Left kidney (tissue), 8 donors: ENCODE measurements at places on chromosomes 6 and 20. TPM values are rescaled to one million over a fixed set of nuclear protein-coding genes. Genes with fewer than 3 reads are reported as not detected.

The HSPA12B gene
- polyA plus RNA-seq, result 11.5 TPM

DNA sequence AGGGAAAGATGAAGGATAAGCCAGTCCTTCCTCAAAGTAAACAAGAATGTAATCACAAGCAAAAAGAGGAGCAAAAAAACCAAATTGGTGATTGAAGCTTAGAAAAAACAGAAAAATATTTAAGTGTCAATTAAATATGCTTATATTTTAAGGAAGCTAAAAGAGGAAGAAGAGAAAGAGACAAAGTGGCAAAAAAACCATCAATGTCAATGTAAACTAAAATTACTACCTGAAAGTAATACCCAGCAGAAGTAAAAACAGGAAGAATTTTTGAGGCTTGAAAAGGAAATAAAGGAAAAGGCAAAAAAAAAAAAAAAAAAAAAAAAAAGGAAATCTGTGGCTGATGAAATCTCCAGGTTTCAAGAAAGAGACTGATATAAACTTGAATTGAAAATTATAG, 36.2 kb upstream of the OGFRL1 start:
- no peak for DNase-seq

The B4GALT5 gene
- 51.5 TPM for polyA plus RNA-seq

- no peak for DNase-seq
These were observed 77.1 kb downstream of the STMND1 start for GRCh38 chr6:17178754-17179529.

The MC3R gene
- not detected for polyA plus RNA-seq

- DNase-seq, result no peak
These were observed 4.5 kb upstream of the SERINC1 start for GRCh38 chr6:122476131-122476530.

GRCh38 chr20:8328189-8328588, 196.1 kb downstream of the PLCB1 start:
- DNase-seq, result no peak

DNA sequence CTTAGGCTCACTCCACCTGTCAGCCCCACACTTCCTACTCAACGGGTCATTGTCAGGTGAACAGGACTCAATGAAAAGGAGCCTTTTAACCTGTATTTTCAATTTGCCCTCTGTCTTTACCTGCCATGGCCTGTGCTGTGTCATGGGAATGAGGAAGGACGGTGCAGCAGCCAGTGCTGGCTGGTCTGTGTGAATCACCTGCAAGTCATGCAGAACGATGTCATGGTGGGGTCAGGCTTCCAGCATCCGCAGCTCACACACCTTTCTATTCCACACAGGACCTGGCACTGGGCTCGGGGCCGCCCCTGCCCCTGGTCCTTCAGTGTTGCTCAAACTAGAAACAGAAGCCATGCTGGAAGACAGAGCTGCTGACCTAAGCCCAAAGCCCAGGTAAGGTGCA, 188.7 kb upstream of the GMDS start:
- no peak for DNase-seq

GRCh38 chr20:12416281-12416680, 498.6 kb downstream of the BTBD3 start:
- DNase-seq, result no peak

- no peak for DNase-seq
These were observed 3.3 kb upstream of the ZNF341 start for GRCh38 chr20:33728463-33728862.

- no peak for DNase-seq
These were observed 22.4 kb downstream of the SASH1 start for GRCh38 chr6:148365041-148365440.
